ENCODE measurements at places on chromosomes 1 and 21.

- DNase-seq, result no peak
These were observed 188.6 kb downstream of the GREM2 start for GRCh38 chr1:240423246-240423924.

DNA sequence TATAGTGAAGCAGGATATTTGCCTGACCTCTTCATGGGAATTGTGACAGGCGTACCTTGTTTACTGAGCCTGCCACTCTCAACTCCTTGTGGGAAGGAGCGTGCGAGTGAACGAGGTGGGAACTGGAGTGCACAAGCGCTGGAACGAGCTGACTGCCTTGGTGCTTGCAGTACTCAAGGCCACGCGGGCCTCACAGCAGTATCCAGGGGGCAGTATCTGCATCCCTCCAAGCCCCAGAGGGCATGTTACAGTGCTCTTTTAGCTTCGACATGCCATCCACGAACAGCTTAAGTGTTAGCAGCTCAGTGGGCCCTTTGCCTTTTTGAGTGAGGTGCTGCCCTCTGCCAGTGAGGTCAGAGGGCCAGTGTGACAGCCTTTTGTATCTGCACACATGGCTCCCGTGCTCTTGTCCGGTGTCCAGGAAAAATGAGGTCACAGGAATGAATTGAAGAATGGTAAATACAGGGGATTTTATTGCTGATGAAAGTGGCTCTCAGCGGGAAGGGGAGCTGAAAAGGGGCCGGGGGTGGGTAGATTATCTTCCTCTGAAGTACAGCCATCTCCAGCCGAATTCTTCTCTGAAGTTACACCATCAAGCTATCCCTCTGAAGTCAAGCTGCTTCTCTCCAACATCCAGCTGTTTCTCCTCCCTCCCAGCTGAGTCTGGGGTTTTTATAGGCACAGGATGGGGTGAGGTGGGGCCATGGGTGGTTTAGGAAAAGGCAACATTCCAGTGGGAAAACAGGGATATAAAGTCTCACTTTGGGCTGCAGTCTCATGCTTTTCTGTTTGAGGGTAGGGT is 69.3 kb downstream of the EPB41 start:
- DNase-seq, result no peak

DNA sequence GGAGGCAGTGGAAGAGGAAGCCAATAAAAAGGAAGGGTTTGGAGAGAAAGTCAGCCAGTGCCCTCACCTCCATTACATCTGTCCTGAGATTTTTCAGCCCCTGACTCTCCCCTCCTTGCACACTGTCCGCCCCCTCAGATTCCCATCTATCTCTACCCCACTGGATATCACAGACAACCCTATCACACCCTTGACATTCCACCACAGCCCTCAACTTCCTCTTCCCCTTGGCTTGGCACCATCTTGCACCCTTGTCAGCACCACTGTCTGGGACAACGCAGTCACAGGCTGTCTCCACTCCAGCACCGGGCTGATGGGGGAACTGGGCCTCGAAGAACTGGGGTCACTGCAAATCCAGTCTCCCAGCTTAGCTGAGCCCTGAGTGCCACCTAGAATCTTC is 14.2 kb upstream of the PLEKHA6 start:
- DNase-seq, result no peak

GRCh38 chr1:201245082-201245481 is 38.2 kb upstream of the PKP1 start:
- DNase-seq, result no peak

GRCh38 chr1:155940993-155941844 is at the start of gene RXFP4:
TSS of gene RXFP4 (plus strand) at chr1:155941638. CDS start at chr1:155941710, 72 bp downstream.
- DNase-seq, result no peak

DNA sequence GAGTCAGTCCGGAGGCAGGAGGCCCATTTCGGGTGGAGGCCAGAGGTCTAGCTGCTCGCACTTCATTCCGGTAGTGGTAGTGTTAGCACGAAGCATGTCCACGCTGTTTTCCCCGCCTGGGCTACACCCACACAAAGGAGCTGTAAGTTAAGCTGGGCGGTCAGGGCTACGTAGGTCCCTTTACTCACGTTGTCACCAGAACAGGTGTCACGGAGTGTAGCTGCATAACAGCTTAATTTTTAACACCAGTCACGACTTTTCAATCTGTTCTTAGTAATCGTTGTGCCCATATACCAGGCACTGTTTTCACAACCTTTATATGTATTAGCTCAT is 15.6 kb downstream of the HLX start:
- no peak for DNase-seq

DNA sequence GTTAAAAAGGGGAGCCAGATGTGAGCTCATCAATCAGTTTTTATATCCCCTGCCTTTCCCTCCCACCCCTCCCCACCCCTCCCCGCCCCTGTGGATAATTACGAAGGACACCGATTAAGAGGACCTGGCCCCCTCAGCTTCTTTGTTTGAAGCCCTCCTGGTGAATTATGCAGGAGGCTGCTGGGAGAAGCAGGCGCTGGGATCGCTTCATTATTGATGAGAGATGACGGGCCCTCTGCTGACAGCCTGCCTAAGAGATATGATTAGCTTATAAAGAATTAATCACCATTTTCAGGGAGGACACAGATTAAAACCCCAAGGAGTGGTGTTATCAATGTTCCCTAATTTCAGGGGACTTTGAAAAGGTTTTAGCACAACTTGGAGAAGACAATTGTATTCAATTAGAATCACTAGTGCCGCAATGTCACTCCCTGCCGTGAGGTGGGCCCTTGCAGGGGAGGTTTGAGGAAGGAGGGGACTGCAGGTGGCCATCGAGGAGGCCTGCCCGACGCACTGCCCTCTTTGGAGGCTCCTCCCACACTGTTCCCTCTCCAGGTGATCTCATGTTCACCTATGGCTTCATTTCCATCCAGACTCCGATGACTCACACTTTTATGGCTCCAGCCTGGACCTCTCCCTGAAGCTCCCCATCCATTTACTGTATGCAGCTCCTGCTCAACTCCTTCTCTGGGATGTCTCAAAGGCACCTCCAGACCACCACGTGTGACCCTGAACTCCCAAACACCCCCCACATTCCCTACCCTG is 67.0 kb upstream of the KLHDC7A start:
- no peak for DNase-seq

Measured in effector memory CD8-positive, alpha-beta T cell (primary cell).